ENCODE measurements at places on chromosomes 6 and 20.
A peak's percentile ranks its signal among the peaks of the same experiment; 100 is the strongest.

DNA sequence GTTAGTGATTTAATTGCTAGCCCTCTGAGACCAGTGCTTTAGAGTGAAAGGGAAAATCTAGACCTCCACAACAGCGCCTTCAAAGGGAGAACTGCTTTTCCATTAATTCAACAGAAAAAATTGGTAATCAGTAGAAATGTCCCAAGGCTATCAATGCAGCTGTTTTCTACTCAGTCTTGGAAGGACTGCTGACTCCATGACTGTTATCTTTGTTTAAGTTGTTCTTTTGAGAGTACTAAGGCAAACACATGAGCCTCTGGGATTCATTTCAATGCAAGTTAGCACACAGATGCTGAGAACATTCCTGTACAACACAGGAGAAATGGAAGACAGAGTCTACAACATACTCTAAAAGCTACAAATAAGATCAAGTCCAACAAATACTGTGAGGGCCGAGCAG lies 301.7 kb upstream of the PTCHD4 start:
- DNase-seq = no peak

- DNase-seq = no peak
These were observed 6.4 kb downstream of the SYNJ2 start for GRCh38 chr6:157987788-157988699.

DNA sequence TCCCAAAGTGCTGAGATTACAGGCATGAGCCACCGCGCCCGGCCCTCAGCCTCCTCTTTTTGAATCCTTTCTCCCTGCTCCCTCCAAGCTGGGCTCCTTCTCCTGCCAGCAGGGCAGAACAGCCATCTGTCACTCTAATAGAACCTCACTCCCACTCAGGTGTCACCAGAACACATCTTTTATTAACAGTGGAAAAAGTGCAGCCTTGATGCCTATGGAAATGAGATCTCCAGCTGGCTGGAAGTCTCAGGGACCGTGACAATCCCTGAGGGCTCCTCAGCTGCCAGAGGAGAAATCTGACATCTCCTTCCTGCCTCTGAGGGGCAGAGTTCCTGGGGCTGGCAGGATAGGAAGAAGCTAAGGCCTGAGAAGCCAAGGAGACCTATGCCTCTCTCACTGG lies 28.0 kb downstream of the TMC2 start:
- no peak for DNase-seq

DNA sequence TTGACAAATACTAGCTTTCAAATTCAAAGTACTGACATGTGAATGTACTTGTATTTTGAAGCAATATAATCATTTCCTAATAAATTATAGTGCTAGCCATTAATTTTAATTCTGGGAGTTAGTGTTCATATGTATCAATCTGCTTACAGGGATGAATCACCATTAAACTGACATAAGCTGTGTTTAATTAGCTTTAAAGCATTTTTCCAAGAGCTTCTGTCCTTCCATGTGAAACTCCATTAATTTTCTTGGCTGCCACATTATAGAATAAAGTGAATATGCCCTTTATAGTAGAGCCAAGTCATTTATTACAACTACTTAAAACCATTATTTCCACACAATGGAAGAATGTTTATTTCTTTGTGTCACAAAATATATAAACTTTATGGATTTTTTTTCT lies 150.8 kb downstream of the COL21A1 start:
- DNase-seq = no peak

DNA sequence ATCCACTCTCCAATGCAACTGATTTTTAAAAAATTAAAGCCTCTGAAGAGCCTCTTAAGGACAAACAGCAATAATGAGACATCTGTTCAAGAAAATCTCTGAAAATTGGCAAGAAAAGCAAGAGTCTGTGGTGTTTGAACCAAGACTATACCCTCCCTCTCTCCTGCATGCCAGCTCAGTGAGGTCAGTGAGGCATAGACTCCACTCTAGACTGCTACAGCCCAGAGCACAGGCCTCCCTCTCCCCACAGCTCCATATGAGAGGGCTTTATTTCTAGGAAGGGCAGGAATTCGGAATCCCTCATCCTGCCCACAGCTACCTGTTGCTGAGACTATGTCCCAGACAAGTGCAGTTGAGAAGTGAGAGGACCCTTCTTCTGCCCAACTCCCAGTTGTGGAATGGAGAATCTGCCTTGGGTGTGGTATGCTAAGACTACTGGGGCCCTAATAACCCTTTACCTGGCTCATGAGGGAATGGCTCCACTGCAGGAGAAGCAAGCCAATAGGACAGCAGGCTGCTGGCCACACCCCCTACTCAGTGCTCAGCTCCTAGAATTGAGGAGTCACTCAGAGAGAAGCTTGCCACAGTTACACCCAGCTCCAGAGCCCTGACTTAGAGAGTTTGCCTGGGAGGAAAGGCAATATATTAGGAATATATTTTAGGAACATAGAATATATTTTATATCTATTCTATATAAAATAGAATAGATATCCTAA lies 22.7 kb upstream of the HLA-DQA1 start:
- DNase-seq = no peak

GRCh38 chr6:52115145-52115741 lies 27.8 kb upstream of the PKHD1 start:
- peak; percentile 4 for DNase-seq

DNA sequence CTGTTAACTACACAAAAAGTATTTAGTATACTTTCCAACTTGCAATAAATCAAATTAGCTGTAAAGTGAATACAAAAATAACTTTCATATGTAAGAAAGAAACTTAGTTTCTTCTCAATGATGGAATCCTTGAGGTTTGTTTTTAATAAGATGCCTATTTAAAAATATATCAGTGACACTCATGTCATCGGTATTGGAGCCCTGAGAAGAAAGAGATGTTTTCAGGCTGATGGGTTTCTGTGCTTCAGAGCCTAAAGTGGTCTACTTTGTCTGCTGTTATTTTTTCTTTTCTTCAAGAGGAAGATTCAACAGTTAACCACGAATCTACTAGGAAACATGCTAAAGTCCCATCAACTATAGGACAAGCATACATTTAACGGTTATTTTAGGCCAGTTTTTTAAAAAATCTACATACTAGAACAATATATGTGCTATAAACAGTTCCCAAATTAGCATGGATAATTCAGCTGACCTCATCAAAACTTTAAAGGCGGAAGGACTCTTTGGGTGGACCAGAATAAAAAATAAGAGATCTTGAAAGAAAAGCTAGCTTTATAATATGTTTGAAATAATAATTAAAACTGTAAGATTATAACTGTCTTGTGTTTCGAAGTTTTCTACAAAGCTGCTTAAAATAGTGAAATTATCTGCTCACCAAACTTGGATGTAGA lies 147.0 kb upstream of the SAMD5 start:
- DNase-seq = no peak

- no peak for DNase-seq
These were observed 22.4 kb downstream of the CALHM6 start for GRCh38 chr6:116483616-116484015.

DNA sequence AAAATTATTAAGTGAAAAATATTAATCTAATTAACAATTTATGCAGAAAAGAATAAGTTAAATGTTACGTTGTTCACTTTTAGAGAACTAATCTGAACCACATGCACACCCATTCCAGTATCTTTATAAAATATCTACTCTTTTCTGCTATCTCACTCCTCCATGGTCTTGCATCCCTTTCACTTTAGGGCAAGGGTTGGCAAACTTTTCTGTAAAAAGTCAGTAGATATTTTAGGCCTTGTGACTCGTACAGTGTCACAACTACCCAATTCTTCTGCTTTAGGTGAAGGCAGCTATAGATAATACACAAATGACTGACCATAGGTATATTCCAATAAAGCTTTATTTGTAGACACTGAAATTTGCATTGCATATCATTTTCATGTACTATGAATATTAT lies 39.7 kb upstream of the SUPT3H start:
- no peak for DNase-seq

- peak; percentile 61 for DNase-seq
These were observed 175.5 kb upstream of the FOXQ1 start for GRCh38 chr6:1136415-1136774.

DNA sequence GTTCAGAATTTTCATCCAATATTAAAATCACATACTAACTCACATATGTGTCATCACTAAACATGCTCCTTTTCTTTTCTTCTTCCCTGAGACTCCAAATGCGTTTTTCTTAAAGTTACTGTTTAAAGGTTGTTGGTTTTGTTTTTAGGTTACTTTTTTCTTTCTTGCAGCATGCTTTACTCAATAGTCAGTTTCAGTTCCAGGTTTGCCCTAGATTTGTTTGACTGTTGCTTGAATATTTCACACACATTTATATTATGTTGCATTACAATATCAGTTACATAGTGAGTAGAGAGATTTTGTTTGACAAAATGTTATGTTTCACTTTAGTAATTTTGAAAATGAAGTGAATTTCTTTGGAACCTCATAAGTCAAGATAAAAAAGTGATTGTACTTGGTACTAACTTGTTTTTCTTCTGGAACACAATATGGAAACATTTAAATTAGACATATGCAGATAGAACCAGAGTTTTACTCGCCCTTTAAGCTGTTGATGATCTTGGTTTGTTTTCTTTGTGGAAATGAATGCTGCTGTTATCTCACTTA lies 27.3 kb downstream of the FNDC1 start:
- no peak for DNase-seq

DNA sequence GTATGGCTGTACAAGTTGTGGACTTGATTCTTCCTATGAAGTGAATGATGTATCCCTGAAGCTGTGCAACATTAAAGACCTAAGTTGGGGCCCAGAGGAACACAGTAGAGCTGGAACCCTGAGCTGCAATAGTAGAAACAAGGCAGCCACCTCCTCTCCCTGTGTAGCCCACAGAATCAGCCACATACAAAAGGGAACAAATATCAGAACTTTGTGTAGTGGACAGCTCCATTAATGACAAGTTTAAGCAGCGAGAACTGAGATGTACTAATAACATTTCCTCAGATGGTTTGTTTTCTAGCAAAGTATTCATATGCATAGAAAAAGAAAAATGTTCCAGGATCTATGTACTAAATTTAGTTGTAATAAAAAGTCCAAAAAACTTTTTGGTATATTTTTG lies 19.2 kb downstream of the PHACTR1 start:
- no peak for DNase-seq

- no peak for DNase-seq
These were observed 284.2 kb upstream of the CHD6 start for GRCh38 chr20:41902346-41902745.

GRCh38 chr6:60695232-60695631 lies 1590.8 kb downstream of the KHDRBS2 start:
- no peak for DNase-seq

DNA sequence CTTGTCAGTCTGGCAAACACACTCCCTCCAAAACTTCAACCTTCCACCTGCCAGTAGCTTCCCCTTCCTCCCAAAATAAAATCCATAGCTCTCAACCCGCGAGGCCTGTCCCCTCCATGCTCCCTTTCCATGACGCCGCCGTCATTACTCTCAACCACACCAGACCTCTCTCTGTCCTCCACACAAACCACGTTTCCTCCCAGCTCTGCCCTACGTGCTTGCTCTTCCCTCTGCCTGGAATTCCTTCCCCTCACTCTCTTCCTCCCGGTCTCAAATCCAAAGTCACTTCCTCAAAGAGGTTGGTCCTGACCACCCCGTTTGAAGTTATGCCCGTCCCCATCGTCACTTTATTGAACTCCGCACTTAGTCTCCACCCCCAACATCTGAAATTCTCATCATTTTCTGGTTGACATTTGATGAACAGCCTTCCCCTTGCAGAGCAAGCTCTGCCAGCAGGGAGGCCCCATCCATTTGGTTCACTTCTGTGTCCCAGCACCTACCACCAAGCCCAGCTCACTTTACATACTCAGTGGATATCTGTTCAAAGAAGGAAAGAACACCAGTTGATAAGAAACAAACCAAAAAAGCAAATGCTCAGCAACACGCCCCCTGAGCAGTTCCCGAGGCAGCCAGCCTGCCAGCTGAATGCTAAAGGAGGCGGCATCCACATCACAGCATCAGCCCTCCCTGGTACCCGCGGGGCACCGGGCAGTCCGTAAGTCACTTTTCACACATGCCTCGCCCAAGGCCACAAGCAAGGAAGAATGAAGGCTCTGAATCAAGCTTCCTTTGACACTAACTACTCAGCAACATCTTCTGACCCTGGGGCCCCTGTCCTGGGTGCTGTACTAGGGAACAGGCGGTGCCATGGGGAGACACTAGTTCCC lies 125.0 kb downstream of the NFATC2 start:
- DNase-seq = no peak

GRCh38 chr6:33984466-33985312 lies 161.2 kb downstream of the GRM4 start:
- DNase-seq = no peak

GRCh38 chr6:15184441-15184861 lies 61.4 kb upstream of the JARID2 start:
- DNase-seq = no peak

GRCh38 chr20:39133201-39133600 lies 171.1 kb downstream of the DHX35 start:
- no peak for DNase-seq

- DNase-seq = no peak
These were observed 769 bp upstream of the PDYN start for GRCh38 chr20:1994627-1995026.

GRCh38 chr6:112971651-112972050 lies 624.5 kb downstream of the RFPL4B start:
- DNase-seq = no peak

GRCh38 chr6:129679275-129679674 lies 30.7 kb downstream of the ARHGAP18 start:
- DNase-seq = no peak

DNA sequence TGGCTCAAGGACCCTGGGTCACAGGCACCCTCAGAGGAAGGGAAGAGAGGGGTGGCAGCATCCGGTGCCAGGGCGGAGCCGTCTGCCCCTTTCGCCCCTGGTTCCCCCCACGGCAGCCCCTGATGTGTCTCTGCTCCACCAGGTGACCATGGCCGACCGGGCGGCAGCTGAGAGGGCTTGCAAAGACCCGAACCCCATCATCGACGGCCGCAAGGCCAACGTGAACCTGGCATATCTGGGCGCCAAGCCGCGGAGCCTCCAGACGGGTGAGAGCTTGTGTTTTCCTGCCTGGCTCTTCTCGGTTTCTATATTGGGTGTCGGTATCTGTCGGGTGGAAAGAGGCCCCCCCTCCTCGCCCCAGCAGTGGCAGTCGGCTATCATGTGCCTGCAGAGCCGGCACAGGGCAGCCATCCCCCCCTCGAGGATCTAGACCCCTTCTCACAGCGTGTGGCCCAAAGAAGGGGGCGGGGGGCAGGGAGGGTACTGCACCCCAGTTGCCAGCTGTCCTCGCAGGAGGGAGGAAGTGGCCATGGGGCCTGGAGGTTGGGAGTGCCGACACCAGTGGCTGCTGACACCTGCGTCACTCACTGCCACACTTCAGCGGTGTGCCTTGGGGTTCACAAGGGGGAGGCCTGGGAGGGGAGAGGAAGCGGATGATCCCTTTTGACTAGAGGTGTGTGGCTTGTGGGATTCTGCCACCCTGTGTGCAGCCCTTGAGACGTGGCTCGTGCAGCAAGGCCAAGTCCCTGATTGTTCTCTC lies 1.5 kb downstream of the RBM38 start:
- DNase-seq = no peak

- DNase-seq = no peak
These were observed 64.9 kb downstream of the SYTL3 start for GRCh38 chr6:158714706-158715105.
